Epithelial cell of prostate (primary cell): ENCODE measurements at places on chromosomes 11 and 22.

- no peak for DNase-seq
Observed at GRCh38 chr11:17988465-17988864, 24.4 kb downstream of the SERGEF start.

GRCh38 chr11:116176484-116177005 is 596.2 kb downstream of the BUD13 start:
- no peak for DNase-seq

DNA sequence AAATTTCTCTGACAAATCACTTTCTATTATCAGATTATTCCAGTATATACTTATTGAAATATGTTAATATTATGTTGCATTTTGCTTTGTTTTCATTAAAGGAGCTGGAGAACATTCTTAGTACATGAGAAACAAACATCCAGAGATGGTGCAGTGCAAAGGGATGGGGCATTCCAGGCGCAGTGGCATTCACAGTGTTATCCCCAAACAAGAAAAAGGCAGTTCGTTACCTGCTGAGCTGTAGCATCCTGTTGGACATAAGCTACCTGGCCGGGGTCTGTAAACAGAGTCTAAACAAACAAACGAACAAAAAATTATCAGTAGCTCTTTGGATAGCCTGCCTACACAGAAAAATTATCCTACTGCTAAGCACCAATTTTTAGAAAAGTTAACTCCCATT is 47.4 kb downstream of the PRDM10 start:
- no peak for DNase-seq

DNA sequence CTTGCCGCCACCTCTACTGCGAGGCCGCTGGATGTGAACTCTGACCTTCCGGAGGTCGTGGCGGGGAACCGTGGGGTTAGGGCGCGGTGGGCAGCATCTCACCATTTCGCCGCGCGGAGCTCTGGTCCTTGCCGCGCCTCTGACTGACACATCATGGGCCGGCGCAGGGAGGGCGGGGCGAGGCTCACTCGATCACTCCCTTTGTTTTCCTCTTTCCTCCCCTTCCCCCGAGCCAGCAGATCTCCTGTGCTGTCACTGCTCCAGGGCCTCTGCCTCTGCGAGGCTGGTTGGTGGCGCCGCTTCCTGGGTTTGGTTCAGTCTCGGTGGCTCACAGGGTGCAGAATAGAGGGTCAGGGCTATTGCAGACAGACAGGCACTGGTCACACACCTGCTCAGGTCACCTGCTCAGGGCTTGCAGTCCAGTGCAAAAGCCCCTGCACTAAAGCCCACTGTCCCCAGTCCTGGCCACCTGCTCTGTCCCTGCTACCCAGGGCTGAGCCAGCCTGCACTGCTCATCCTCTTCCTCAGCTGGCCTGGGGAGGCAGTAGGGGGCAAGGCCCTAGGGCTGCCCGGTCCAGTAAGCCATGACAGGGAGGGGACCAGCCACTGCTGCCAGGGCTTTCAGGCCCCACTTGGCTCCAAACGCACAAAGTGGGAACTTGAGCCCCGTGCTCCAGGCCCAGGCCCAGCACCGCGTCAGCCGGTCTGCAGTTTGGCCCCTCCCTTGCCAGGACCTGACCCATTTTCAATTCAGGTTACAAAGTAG is 36.2 kb downstream of the PISD start:
- DNase-seq, result no peak

DNA sequence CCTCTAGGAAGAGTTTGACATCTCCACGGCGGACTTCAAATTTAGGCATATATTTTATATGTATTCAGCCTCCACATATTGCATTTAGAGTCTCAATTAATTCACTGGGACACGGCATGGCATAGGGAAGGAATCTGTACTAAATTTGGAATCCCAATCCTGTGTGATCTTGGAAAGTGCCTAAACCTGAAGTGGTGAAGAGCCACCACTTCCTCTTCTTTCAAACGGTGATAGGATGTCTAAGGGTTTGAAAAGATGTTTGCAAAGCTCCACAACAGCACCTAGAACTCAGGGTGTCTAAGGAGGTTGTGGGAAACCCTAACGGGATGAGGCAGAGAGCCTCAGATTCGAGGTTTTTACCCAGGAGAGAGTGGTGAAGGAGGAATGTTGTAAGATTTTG is 1.0 kb upstream of the L3MBTL2 start:
- no peak for DNase-seq

GRCh38 chr11:19739872-19740271 is 27.2 kb downstream of the NAV2 start:
- no peak for DNase-seq
